ENCODE measurements at places on chromosomes 7 and 10. TPM values are rescaled to one million over a fixed set of nuclear protein-coding genes. Genes with fewer than 3 reads are reported as not detected.

ZPBP gene
- total RNA-seq, result not detected

PRKAR2B gene
- 9.5 TPM for total RNA-seq

- DNase-seq, result peak; percentile 27
Observed at GRCh38 chr7:74709880-74710671, 52.6 kb downstream of the GTF2I start.

DNA sequence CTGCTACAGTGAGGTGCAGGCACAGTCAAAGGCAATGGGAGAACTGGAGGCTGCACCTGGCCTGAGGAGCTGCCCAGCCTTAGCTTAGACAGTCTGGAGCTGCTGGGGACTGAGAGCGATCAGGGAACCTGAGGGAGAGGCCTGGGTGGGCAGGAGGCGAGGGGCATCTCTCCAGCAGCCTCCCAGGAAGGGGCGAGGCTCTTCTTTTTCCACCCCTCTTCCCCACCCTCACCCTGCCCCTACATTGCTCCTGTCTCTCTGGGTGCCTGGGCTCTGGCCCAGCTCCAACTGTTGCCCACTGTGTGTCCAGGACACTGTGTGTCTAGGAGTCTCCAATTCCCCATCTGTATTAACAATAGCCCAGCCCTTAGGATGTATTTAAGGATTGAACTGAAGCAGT lies 36.9 kb downstream of the TBATA start:
- DNase-seq, result no peak

- no peak for DNase-seq
Observed at GRCh38 chr10:34116681-34117271, 698.3 kb downstream of the PARD3 start.

DNA sequence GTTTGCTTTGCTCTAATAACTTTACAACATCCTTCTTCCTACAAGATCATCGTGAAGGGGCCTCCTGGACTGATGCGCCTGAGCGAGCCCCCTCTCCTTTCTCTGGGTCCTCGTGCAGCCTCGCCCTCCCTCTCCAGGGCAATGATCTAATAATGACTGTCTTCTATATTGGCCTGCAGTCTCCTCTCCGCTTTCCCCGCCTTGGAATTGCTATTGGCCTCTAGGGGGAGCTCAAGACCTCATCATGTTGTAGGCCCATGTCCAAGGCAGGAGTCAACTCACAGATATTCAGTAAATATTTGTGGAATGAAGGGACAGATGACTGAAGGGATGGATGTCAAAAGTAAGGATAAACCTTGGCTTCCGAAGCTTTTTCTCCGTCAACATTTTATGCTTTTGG lies 1180.3 kb downstream of the TYW1 start:
- peak; percentile 86 for DNase-seq

DNA sequence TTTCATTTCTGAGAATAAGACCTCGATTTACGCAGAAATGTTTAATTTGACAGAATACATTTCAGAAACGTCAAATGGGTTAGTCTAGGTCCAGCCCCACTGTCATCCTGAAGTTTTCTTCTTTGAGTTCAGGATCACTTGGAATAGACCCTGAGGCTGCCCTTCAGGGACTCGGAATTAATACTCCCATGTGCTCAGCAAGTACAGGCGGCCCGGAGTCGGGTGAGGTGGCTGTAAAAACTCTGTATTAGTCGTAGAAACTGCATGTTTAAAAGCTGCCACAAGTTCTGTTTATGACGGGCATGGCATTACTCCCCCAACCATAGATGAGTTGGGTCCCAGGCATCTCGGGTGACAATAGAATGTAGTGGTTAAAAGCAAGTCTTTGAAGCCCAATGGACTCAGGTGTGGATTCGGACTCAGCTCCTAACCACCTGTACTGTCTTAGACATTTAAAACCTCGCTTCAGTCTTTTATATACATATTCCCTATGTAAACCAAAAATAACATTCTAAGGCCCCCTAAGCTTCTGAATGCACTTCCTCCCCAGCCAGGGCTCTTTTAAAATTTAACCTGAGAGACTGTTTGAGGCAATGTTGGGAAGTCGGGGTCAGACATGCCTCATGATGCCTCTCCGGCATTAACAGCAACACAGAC lies 216.3 kb downstream of the ADARB2 start:
- DNase-seq, result no peak

- DNase-seq, result no peak
Observed at GRCh38 chr7:104653825-104654401, 325.5 kb downstream of the LHFPL3 start.

All from H4 (cell line).